ENCODE measurements at places on chromosomes 2 and 18. TPM values are rescaled to one million over a fixed set of nuclear protein-coding genes. Genes with fewer than 3 reads are reported as not detected.

The MITD1 gene
- 35.0 TPM for total RNA-seq

The TACR1 gene
- total RNA-seq = 0.16 TPM

The ZAP70 gene
- total RNA-seq = 0.16 TPM

The MAL gene
- total RNA-seq = 0.17 TPM

The TUBB8B gene
- not detected for total RNA-seq

The GDF7 gene
- under 0.01 TPM for total RNA-seq
